ENCODE measurements at places on chromosomes 5 and 9.

DNA sequence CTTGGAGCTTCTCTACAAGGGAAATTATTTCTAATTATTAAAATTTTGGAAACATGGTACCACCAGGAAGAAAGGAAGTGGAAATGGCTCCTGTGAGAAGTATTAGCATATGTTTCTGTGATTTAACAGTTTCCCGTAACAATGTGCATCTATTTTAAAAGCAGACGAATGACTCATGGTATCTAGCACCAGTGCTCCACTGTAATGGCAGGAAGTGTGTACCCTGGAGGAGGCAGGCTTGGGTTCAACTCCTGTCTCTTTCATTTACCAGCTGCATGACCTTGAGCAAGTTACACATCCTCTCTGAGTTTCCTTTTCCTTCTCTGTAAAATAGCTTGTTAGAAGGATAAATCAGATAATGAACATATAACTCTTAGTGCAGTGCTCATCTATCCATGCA is 41.0 kb upstream of the ANGPTL2 start:
- DNase-seq: no peak

- no peak for DNase-seq
These were observed 23.0 kb downstream of the NEURL1B start for GRCh38 chr5:172664018-172664417.

- DNase-seq: no peak
These were observed 3.4 kb downstream of the PBX3 start for GRCh38 chr9:125750627-125751011.

DNA sequence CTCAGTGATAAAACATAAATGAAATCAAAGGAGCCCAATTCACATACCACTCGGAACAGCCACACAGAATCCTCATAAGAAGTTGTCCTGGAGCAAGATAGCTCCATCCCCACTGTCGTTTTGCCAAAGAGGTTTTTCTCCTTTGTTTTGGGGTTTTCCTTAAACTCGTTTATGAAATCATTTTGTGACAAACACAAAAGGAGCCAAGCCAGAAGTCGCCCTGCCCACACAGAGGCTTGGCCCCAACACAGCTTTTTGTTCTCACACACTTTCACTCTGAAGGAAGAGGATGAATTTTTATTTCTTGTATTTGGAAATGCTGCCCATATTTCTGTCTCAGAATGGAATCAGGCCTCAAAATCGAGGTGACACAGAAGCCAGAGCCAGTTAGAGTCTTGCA is 113.4 kb downstream of the HSD17B3 start:
- DNase-seq: no peak

DNA sequence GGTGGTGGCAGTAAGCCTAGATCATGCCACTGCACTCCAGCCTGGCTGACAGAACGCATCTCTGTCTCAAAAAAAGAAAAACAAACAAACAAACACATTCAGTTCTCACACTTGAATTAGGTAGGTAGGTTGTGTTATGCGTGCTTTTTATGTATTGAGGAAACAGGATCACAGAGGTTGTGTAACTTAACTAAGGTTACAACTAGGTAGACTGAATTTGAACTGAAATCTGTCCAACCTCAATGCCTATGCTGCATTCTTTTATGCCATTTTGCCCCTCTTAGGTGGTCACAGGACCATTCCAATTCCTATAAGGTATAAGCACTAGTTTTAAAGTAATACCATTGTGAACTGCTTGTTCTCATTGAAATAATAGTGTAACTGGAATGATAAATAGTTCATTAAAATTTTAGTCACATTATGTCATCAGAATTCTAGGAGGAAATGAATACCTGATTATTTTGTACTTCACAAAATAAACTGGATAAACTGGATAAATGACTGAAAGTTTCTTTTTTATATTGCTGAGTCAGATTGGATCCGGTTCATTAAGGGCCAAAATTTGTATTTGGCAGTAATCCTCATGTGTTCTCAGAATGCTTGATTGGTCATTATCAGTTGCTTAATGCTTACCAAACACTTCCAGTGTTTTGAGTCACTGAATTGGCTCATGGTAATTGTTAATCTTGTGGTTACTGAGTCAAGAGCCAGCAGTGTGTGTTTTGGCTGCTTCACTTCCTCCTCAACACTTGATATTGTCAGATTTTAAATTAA is 7.1 kb downstream of the UBAP1 start:
- DNase-seq: no peak

- DNase-seq: no peak
These were observed 1085.4 kb upstream of the CDH6 start for GRCh38 chr5:30108051-30108450.

- DNase-seq: no peak
These were observed 87.6 kb downstream of the DAP start for GRCh38 chr5:10673407-10673806.

DNA sequence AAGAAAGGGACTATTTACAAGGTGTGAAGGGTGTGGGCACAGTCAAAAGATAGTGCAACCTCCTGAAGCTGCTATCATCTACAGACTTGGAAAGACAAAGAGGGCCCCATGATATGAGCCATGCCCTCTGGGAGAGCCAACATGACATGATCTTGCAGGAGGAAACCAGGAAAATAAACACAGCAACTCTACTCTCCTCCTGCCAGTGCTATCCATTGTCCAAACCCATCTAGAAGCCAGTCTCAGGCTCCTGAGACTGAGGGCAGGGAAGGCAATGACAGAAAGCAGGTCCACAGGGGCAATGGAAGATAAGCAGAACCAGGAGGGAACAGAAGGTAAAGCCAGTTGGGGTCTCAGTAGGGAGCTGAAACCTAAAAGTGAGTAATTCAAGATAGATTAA is 37.1 kb downstream of the PLPP1 start:
- DNase-seq: no peak

DNA sequence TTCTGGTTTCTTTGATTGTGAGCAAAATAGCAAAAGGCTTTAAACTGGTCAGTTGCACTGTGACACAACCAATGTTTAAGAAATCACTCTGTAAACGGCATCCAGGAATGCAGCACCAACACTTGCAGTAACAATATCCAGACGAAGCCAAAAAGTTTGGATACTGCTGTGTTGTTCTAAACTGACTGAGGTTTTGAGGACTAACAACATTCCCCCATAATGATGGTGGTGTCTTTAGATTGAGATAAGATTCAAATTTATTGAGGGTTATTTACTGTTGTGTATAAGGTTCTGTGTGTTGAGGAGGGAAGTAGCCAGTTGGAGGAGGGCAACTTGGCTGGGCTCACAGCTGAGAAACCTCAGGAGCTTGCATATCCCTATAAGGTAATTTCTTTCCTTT is 353.6 kb downstream of the BNC2 start:
- no peak for DNase-seq

GRCh38 chr9:89591274-89592212 is 13.3 kb upstream of the GADD45G start:
- no peak for DNase-seq

GRCh38 chr5:92206681-92207080 is 823.6 kb upstream of the ARRDC3 start:
- no peak for DNase-seq

GRCh38 chr5:80346055-80346454 is 26.3 kb downstream of the SPZ1 start:
- DNase-seq: no peak

- DNase-seq: no peak
These were observed 88.3 kb upstream of the PTCH1 start for GRCh38 chr9:95605101-95605500.

DNA sequence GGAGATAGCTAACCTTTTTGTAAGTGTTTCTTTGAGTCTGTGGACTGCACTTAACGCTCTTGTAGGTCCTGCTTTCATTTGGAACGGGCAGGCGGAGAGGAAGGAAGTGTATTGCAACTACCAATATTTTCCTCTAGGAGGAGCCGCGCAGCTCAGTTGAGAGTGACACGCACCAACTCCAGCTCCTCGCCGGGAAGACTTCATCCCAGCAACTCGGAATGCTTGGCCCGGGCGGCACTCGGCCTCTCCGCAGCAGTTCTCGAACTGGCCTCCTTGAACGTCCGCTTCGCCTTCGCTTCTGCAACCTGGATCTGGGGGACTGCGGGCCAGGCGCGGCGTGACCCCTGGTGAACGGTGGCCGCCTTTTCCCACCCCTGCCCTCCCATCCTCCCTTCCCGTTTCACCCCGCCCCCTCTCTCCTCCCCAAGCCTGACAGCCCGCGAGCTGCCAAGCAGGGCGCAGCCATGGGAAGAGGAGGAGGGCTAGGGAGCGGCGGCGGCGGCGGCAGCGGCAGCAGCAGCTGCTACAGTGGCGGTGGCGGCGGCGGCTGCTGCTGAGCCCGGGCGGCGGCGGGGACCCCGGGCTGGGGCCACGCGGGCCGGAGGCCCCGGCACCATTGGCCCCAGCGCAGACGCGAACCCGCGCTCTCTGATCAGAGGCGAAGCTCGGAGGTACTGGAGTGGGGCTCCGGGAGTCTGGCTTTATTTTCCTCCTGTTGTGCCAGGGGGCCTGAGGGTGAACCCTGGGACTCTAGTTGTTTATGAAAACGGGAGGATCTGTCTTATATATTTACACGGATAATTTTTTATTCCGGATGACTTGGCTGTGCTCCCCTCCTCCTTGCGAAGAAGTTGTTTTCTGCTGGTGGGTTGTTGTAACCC is at the start of gene GHR:
Gene GHR, plus strand, starts transcription at position 155 of the 881 bp plus-strand sequence. CDS start 142,436 bp downstream, outside the sequence.
- no peak for DNase-seq

DNA sequence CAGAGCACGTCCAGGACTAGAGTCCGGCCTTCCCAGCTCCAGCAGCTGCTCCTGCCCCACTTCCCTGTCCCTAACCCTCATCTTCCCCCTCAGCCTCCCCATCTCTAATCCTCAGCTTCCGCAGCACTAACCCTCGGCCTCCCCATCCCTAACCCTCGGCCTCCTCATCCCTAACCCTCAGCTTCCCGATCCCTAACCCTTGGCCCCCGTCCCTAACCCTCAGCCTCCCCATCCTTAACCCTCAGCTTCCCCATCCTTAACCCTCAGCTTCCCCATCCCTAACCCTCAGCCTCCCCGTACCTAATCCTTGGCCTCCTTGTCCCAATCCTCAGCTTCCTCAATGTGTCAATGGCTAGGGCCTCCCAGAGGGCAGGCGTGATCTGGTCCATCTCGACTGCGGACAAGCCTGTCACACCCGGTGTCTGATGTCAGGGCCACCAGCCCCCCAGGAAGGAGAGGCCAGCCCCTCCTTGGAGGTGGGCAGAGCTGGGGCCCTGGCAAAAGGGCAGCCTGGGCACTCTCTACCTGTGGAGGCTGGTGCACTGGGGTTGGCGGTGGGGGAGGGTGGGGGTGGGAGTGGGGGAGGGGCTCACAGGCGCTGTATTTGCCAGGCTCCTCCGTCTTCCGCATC is 1.4 kb downstream of the OBP2B start:
- DNase-seq: no peak

GRCh38 chr5:142637871-142638270 is 48.0 kb downstream of the FGF1 start:
- no peak for DNase-seq

DNA sequence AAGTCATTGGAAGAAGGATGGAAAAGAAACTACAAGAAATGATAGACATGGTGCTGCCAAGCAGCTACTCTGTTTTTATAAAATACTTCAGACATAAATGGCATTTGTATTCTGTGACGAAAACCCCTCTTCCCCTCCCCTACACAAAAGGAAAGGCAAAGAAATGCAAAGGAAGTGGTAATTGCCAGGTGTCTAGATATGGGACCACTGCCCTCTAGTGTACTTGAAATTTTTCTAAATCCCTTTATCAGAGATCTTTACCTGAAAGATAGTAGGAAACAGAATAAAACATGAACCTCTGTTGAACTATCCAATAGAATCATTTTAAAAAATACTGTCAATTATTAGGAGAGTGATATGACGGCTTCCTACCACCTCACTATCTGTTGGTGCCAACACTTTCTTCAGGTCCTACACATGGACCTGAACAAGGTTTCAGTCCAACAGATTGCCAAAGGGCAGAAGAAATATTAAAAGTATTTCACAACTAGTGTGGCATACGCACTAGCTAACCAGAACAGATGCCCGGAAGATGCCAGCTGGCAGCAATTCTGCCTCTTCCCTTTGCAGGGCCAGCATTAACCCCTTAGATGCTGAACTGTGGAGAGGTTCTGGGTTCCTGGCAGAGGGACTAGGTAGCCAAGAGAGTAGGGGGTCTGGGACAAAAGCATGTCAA is 104.1 kb downstream of the TSSK1B start:
- DNase-seq: no peak

DNA sequence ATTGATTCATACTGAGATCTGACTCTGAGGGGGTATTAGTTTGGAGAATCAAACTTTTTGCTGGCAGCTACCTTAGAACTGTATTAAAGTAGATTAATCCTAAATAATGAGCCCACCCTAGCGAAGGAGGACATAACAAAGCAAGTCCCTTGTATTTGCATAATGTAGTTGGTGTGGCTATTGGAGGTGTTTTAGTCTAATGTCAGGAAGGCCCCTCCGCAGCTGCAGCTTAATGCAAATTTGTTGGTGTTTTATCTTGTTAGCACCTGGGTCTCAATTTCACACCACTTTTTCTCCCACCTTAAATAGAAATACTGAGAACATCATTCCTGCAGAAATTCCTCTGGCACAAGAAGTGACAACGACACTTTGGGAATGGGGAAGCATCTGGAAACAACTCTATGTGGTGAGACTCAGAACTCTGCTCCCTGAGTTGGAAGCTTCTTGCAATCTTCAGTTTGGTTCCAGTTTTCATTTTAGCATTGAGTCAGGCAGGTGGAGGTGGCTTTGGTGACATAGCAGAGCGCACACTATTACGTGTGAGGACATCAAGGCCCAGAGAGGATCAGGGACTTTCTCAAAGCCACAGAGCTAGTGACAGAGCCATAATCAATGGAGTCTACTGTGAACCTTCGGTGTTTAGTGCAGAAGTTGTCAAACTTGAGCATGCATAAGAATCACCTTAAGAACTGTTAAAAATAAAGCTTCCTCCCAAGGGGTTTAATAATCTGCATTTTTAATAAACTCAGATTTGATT is 33.9 kb downstream of the DOCK2 start:
- no peak for DNase-seq

Data from cortex of kidney (tissue), 1 donor.